ENCODE measurements at places on chromosomes 3 and 15. TPM values are rescaled to one million over a fixed set of nuclear protein-coding genes. Genes with fewer than 3 reads are reported as not detected.

The LSG1 gene
- 27.9 TPM for total RNA-seq

The FYCO1 gene
- total RNA-seq, result 6.5 TPM

The STARD5 gene
- 1.5 TPM for total RNA-seq

The SEMA3F gene
- 22.0 TPM for total RNA-seq

The PFN2 gene
- 178 TPM for total RNA-seq

The DAZL gene
- not detected for total RNA-seq

The SPTBN5 gene
- total RNA-seq, result 0.21 TPM

The TOPAZ1 gene
- not detected for total RNA-seq

The LRRC34 gene
- not detected for total RNA-seq

The TMEM43 gene
- 128 TPM for total RNA-seq

The ANKDD1A gene
- 1.3 TPM for total RNA-seq

The GPX1 gene
- total RNA-seq, result 274 TPM

The CD200R1 gene
- total RNA-seq, result 0.07 TPM

The TP53BP1 gene
- total RNA-seq, result 14.0 TPM

The HTR3E gene
- total RNA-seq, result not detected

The ABI3BP gene
- total RNA-seq, result 1.8 TPM

The TM4SF4 gene
- total RNA-seq, result 35.9 TPM

The WDR93 gene
- total RNA-seq, result 0.26 TPM

The ECE2 gene
- total RNA-seq, result not detected

The ATP13A5 gene
- not detected for total RNA-seq

The PPM1M gene
- 5.3 TPM for total RNA-seq

The BSN gene
- 0.25 TPM for total RNA-seq

The PXYLP1 gene
- 16.1 TPM for total RNA-seq

The SCG5 gene
- 2.3 TPM for total RNA-seq

The IQCH gene
- 1.0 TPM for total RNA-seq

The EIF4E3 gene
- total RNA-seq, result 3.8 TPM

The UROC1 gene
- not detected for total RNA-seq

The B3GNT5 gene
- 29.2 TPM for total RNA-seq

The SERPINI1 gene
- 2.4 TPM for total RNA-seq

The ITIH1 gene
- not detected for total RNA-seq

The CLN6 gene
- total RNA-seq, result 86.1 TPM

The RARRES1 gene
- 9.2 TPM for total RNA-seq

The ATRIP gene
- total RNA-seq, result 7.7 TPM

The DUOXA2 gene
- not detected for total RNA-seq

The AP3B2 gene
- 0.77 TPM for total RNA-seq

The MAGI1 gene
- 4.6 TPM for total RNA-seq

The NR1I2 gene
- total RNA-seq, result not detected

The ROPN1 gene
- not detected for total RNA-seq

The MUC4 gene
- total RNA-seq, result 0.05 TPM

The ACTRT3 gene
- 3.5 TPM for total RNA-seq

The ASB14 gene
- total RNA-seq, result not detected

The IL20RB gene
- 0.99 TPM for total RNA-seq

The LEKR1 gene
- 0.49 TPM for total RNA-seq

The AGTR1 gene
- total RNA-seq, result 0.59 TPM

The OSTN gene
- total RNA-seq, result not detected

The TMC3 gene
- not detected for total RNA-seq

The C3orf85 gene
- total RNA-seq, result not detected

The MYZAP gene
- 1.3 TPM for total RNA-seq

The RETNLB gene
- total RNA-seq, result not detected

The SAXO2 gene
- 0.99 TPM for total RNA-seq

The NXPE3 gene
- 22.7 TPM for total RNA-seq

The TMIE gene
- 0.19 TPM for total RNA-seq

The KCNMB3 gene
- 1.3 TPM for total RNA-seq

The CGNL1 gene
- total RNA-seq, result 0.70 TPM

The SLC26A6 gene
- 15.7 TPM for total RNA-seq

The CLDN11 gene
- total RNA-seq, result 0.09 TPM

The CNTN3 gene
- not detected for total RNA-seq

The CHST13 gene
- total RNA-seq, result 0.61 TPM
